H4 (cell line): ENCODE measurements at places on chromosomes 12 and 14.

DNA sequence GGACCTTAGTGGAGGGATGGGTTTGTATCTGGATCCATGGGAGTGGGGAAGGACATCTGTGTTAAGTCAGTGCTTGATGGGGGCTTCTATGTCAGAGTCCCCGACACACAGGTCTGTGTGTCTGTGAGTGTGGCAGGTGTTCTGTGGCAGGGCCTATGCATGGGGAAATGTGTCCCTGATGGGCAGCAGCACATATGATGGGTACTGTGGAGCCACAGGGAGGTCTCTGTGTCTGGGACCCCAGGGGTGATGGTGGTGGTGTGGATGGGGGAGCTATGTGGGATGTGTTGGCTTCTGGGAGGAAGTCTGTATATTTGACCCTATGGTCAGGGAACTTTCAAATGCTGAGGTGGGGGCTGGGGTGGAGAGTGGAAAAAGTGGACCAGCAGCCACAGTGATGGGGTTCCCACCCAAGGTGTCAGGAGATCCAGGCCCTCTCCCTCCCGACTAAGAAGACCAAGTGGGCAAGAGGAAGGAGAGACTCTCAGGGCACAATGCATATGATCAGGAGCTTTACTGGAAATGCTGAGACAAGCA, 16.5 kb downstream of the KRT7 start:
- DNase-seq = no peak

DNA sequence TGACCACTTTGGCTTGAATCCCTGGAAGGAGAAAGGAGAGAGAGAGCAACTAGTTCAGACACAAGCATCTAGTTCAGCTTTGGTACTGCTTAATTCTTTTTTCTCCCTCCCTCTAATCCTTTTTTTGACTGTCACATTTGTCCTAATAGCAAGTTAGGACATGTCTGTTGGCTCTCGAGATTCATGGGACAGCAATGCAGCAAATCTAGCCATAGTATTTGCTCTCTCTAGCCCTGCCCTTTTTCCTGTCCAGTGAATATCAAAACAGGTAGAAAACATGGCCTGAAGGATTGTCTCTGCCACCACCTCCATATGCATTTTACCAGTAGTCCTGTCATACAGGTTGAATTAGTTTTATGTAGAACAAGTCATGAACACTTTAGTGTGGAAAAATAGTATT, 116.4 kb downstream of the PTPRB start:
- no peak for DNase-seq

DNA sequence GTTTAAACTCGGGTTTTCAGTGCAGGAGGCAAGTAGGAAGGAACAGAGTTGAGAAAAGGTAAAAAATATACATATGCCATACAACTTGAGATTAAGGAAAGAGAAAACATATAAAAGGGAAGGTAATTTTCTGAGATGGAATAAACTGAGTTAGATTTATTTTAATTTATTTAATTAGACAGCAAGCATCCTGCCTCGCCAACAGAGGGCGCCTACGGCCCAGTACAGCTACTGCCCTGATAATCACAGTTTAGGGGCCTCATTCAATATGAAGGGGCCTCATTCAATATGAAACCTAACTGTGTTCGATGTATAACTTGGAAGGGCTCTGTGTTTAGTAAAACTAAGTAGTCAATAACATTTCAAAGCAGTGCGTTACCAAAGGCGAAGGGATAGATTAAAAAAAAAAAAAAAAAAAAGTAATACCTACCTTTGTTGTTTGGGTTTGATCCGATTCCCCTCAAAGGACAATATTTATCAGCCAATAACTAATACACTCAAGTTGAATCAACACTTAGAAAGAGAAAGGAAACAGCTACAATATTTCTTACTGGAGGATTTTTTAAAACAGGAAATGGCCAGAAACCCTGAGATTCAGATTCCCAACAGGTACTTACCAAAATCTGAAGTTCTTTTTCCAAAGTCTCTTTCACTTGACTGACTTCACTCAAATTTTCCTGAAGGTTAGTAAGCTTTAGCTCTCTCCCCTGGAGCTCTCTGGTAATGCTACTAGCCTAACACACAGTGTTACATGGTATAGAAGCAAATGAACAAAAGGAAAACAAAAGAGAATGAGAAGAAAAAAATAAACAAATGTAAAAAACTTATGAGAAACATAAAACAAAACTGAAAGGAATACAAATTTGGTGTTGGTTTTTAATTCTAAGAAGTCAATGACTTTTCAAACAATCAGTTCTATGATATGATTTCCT, 70.0 kb upstream of the VPS33A start:
- DNase-seq = peak; percentile 16

GRCh38 chr14:28406196-28406595, 360.4 kb upstream of the FOXG1 start:
- peak; percentile 7 for DNase-seq

GRCh38 chr14:67396381-67396970, 15.5 kb downstream of the PLEK2 start:
- DNase-seq = no peak

DNA sequence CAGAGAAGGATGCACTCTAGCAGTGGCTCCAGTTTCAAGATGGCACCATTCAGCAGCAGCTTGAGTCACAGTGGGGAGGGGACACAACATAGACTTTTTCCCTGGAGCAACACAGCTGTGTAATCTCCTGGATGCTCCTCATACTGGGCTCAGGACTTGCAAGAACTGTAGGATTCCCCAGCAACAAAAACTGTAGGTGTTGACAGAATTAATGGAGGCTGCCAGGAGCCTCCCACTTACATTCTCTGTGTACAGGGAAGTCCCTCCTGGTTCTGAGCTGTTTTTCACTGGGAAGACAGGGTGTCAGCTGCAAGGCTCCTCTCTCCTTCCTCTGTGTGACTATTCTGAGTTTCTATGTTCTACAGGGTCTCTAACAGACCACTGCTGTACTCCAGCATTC, 217.9 kb downstream of the KIF21A start:
- DNase-seq = no peak

DNA sequence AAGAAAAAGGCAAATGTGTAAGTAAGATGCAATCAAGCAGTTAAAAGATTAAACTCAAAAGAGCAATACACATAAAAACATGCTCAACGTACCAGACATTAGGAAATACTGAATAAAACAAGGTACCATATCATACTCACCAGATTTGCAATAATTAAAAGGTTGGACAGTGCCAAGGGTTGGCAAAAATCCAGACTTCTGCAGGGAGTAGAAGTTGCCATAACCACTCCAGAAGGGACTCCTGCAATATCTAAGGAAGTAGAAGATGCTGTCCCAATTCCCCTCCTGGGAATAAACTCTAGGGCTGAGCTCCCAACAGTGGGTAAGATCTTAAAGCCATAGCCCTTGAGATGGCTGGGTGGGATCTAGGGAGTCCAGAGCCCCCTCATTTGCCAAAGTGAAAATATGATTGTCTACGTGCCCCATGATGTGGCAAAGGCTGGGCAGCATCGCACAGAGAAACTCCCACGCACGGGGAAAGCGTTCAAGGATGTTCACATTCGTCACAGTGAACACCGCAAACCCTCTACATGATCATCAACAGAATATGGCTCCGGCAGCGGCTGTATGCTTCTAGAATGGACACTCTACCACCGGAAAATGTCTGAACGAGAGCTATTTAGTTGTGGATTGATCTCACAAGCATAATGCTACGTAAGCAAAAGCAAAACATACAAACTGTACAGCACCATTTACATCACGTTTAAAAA, 12.3 kb downstream of the KCTD10 start:
- no peak for DNase-seq
